ENCODE measurements at places on chromosomes 5 and 9.

GRCh38 chr5:116669261-116670031 lies 94.8 kb upstream of the SEMA6A start:
- DNase-seq = no peak

DNA sequence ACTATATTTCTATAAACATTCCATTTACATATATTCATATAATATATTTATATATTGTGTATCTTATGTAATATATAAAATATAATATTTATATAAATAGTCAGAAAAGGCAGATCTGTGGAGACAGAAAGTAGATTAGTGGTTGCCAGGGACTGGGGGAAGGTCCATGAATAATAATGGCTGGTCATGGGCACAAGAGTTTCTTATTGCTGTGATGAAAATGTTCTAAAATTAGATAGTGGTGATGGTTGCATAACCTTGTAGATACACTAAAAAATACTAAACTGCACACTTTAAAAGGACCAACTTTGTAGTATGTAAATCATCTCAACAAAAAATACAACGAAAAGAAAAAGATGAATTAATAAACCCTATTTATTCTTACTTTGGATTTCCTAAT lies 47.3 kb downstream of the NUP155 start:
- no peak for DNase-seq

DNA sequence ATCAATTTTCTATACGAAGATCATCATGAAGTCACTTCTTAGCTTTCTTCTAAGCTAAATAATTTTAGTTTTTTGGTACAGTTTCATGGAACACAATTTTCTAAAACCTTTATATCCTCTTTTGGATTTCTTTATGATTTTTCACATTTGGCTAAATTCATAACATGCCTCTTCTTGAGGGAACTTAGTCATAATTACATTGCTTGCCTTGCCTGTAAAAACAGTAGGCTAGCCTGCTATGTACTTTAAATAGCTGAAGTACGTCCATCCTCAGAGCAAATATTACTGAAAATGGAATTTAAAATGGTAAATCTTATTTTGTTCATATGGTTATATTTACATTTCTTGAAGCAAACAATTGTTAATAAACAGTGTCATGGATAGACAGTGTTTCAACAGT lies 225.0 kb downstream of the VPS13A start:
- DNase-seq = no peak

DNA sequence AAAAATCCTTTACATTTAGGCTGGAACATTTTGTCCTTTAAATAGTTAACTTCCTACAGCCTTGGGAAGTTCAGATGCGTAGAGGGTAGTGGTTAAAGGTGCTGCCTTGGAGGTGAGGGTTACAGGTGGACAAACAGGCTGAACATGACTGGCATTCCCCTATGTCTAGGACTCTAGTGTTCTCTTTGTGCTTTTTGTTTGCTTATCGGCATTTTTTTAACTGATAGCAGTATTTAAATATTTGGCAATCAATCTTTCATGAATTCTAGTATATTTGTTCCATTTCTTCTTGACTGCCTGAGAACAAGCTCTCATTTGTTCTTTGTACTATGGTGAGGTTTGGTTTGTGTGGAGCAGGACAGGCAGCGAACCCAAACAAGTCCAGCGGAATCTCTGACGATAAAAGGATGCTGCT lies 307.6 kb downstream of the CTNND2 start:
- no peak for DNase-seq

GRCh38 chr5:141512911-141513626 lies 24.2 kb downstream of the PCDHGC5 start:
- no peak for DNase-seq

GRCh38 chr5:35089334-35090314 lies 41.9 kb upstream of the AGXT2 start:
- peak; percentile 51 for DNase-seq

GRCh38 chr9:14271093-14271673 lies 42.8 kb downstream of the NFIB start:
- peak; percentile 88 for DNase-seq

GRCh38 chr5:91635950-91636734 lies 253.0 kb upstream of the ARRDC3 start:
- peak; percentile 66 for DNase-seq

GRCh38 chr5:9888501-9888901 lies 258.4 kb upstream of the TAS2R1 start:
- DNase-seq = no peak

- DNase-seq = peak; percentile 39
Observed at GRCh38 chr5:177366528-177367322, 9.0 kb downstream of the RGS14 start.

DNA sequence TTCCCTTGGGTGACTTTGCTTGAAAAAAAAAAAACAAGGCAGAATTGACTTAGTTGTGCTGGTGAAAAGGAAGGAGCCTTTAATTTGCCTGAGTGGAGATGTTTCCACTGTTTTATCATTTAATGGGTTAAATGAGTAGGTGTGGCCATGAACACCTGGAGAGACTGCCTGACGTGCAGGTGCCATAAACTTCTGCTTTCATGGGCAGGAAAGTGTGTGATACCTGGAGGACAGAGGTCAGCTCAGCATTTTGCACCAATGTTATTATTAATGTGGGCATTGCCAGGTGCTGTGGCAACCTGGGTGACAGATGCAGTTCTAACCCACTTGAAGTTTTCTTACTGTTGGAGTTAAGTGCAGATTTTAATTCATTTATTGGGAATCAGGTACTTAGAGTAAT lies 145.4 kb downstream of the CD180 start:
- DNase-seq = peak; percentile 71

DNA sequence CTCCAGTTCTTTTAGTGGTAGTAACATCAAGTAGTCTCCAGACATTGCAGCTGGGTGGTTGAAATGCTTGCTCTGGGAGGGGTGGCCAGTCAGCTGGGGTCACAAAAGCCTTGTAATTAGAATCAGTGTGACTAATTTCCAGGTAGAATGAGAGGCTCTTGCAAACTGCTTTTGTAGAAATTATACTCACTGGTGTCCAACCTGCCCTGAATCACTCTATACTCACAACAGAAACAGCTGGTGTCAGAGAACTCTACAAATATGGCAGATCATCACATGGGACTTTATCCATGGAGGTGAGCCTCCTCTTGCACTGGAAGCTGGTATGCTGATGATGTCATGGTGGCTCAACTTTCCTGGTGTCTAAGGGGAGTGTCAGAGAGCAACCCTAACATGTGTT lies 71.3 kb downstream of the SH3TC2 start:
- no peak for DNase-seq

- DNase-seq = no peak
Observed at GRCh38 chr5:116585227-116585626, 10.6 kb upstream of the SEMA6A start.

DNA sequence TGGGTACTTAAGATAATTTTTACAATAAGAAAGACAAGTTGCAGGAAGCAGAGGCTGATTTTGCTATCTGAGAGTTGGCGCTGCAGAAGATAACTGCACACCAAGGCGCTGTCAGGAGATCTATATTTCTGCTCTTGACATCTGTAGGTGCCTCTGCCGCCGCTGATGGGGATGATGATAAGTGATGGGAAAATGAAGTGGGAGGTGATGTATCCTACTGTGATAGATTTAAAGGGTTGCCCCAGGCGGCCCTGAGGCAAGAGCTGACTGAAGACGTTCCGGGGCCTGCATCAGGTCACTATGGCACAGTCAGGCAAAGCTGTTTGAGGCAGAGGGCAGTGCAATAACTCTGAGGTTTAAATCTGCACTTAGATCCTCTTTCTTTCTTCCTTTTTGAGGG lies 78.1 kb downstream of the SNCAIP start:
- no peak for DNase-seq

- no peak for DNase-seq
Observed at GRCh38 chr9:95552814-95553546, 36.2 kb upstream of the PTCH1 start.

DNA sequence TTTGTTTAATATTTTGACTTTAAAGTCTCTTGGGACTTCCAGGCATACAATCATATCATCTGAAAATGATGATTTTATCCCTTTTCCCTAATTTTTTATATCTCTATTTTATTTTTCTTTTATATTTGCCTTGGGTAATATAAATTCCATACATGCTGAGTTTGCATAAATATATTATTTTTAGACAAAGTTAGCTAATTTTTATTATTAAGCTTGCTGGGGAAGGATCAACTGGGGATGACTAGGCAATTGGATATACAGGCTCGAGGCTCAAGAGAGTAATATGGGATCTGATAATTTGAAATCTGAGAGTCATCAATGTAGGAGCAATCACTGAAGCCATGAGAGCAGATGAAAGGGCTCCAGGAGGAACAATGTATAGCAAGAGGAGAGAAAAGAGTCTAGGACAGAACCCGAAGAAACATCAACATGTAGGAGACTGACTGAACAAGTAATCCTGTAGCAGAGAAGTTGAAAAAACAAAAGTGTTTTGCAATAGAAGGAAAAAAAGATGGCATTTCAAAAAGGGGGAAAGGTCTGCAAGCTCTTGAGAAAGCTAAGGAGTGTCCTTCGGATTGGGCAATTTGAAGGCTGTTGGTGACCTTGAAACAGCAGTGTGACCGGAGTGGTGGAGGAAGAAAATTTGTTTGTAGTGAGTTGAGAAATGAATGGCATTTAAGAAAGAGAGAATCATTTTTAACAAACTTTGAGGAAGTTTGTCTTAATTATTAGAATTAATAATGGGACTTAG lies 17.0 kb upstream of the RHOBTB3 start:
- no peak for DNase-seq

DNA sequence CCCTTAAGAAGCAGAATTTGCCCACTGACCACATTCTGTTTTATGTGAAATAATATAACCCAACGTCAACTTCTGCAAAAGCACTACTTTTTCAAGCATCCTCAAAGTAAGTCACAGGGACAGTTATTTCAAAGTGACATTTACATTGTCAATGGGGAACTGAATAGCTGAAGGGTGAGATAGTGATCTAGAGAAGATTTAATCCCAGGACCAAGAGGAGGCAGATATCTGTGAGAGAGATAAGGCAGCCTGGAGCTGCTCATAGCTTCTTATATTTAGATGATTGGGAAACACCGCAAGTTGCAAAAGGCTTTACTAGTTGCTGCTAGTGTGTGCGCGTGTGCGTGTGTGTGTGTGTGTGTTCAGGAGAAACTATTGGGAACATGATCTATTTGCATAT lies 210.4 kb upstream of the RFX3 start:
- no peak for DNase-seq

GRCh38 chr5:178483620-178484019 lies 106.6 kb downstream of the COL23A1 start:
- no peak for DNase-seq

GRCh38 chr5:6544561-6544935 lies 88.3 kb downstream of the NSUN2 start:
- no peak for DNase-seq

DNA sequence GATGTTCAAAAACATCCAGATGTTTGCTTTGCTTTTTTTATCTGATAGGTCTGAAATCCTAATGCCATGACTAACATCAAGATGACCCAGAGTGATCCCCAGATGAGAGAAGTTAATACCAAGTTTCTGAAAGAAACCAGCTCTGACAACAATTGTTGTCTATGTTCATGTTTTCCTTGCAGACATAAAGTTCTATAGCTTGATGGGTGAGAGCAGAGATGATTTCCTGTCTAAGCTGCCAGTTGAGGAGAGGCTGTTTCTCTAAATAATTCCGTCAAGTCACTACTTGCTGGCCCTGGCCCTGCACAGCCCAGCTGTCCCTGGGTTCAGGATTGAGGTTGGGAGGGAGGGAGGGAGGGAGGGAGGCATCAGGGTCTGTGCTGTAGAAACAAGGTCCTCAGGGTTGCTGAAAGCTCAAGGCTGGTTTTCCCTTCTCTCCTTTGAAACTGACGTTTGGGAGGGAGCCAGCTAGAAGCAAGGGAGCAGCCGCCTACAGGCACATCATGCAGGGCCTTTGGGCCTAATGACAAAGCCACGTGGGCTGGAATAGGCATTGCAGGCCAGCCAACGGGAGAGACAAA lies 3.9 kb downstream of the SPARC start:
- DNase-seq = peak; percentile 40

GRCh38 chr5:147369742-147370374 lies 135.0 kb downstream of the STK32A start:
- peak; percentile 46 for DNase-seq

DNA sequence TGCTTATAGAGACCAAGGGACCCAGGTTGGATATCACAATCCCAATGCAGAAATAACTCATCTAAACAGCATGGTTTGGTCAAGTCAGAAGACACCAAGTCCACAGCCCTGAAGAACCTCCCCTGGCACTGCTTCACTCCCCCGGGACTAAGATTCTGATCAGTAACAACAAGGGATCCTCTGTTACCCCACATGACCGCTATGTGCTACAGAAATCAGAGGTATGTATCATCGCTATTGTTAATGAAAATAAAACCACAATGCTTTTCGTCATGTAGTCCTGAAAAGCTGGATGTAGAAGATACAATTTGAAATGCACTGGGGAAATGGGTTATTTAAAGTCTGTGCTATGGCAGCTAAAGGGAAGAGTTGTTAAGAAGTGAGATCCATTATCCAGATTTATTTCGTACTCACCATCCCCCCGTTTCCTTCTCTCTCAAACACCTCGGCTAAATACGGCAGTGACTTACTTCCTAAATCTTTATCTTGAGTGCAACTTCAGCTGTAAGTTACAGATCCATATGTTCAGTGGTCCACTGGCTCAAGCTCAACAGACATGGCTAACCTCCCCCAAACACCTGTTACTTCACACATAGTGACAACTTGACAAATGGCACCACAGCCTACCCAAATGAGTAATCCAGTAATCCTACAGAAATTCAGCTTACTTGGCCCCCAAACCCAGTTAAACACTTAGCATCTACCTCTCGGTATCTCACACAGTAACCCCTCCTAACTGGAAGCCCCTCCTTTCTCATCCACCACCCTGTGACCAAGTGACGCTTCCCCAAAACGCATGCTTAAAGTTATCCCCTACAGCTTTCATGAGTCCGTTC lies 129.2 kb downstream of the MYO10 start:
- peak; percentile 87 for DNase-seq

- DNase-seq = no peak
Observed at GRCh38 chr5:112270299-112271293, 148.5 kb downstream of the EPB41L4A start.

- DNase-seq = no peak
Observed at GRCh38 chr5:132183723-132184122, 43.9 kb downstream of the P4HA2 start.

Data from NCI-H524 (cell line).